ENCODE measurements at places on chromosomes 6 and 20.
A peak's percentile ranks its signal among the peaks of the same experiment; 100 is the strongest.

- no peak for DNase-seq
Measured at GRCh38 chr6:50843842-50844241, 25.2 kb downstream of the TFAP2B start.

DNA sequence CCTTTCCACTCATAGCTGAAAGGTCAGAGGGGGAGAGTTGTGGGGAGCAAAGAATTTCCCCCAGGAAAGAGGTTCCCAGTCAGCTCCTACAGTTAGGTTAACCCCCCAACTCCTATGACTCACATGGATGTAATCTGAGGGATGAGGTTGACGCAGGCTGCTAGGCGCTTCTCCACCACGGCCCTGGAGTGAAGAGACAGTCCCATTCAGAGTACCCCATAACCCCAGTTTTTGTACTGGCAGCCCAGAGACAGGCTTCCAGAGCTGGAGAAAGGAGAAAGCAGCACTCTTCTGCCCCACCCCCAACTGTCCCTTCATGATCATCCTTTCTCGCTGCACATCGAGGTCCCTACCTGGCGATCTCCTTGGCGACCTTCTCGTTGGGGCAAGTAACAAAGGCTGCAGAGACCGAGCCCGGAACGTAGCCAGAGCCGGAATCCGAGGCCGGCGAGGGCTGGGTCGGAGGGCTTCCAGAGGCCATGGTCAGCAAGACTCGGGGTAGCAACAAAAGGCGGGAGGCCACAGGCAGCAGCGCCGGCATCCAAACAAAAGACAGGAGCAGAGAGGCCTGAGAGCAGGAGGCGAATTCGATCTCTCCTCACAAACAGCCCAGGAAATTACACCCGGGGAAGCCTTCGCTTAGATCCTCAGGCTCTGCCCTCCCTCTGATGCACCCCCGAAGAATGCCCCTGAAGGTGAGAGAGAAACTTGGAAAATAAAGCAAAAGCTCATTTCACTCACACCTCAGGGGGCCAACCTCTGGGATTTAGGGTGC is 592 bp downstream of the CUTA start:
- DNase-seq, result no peak

DNA sequence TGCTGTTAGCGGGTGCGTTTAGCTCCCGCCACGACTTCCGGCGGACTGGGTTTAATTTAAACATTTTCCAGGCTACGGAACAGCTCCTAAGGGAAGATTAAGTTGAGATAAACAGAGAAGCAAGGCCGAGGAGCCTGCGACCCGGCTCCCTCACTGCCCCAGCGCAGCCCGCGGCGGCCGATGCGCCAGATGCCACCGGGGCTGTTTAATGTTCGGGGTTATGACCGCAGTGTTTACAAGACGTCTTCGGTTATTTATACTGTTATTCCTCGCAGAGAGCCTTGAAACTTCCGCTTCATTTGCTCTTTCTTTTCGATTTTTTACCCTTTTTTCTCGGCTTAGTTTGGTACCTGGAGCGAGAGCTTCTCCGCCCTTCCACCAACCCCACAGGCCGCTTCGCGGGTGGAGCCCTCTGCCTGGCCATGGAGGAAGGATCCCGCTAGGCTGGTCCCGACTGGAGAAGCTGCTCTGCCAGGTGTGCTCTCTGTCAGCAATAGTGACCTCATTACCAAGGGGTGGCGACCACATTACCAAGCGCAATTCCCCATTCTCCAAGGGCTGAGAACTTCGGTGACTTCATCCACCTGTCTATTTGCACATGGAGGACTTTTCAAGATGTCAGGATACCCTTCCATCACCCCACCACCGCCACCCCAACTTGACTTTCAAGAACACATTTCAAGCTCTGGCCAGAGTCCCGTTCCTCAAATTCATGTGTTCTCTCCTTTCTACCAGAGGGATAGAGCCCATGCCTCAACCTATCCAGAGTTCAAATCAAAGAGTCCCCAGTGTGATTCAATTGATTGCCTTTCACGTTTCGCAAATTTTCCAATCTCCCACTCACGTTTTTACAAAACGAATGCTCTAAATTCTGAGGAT is 4.1 kb downstream of the TCF21 start:
- no peak for DNase-seq

- DNase-seq, result no peak
Measured at GRCh38 chr20:23159947-23160318, 73.8 kb upstream of the CD93 start.

GRCh38 chr6:71388856-71389527 is 100.4 kb downstream of the OGFRL1 start:
- no peak for DNase-seq

- no peak for DNase-seq
Measured at GRCh38 chr6:20169119-20169557, 43.1 kb downstream of the MBOAT1 start.

DNA sequence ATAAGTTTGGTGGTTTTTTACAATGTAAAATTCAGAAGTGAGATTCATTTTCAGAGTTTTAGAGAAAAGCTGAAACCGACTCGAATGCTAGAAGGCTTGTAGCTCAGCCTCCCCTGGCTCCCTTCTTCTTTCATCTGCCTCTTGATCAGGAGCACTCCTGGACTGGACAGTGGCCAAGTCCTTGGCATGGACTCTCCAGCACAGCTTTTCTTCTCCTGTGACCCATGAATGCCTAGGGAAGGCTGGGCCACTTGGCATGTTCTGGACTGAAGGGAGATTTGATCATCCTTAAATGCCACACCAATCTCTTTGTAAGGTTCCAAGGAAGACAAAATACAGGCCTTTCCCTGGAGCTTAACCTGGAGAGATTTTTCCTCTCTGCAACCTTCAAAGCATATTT is 384.0 kb upstream of the SASH1 start:
- DNase-seq, result no peak

- no peak for DNase-seq
Measured at GRCh38 chr6:104212977-104213668, 646.6 kb downstream of the HACE1 start.

- no peak for DNase-seq
Measured at GRCh38 chr6:134888316-134888715, 61.6 kb downstream of the ALDH8A1 start.

DNA sequence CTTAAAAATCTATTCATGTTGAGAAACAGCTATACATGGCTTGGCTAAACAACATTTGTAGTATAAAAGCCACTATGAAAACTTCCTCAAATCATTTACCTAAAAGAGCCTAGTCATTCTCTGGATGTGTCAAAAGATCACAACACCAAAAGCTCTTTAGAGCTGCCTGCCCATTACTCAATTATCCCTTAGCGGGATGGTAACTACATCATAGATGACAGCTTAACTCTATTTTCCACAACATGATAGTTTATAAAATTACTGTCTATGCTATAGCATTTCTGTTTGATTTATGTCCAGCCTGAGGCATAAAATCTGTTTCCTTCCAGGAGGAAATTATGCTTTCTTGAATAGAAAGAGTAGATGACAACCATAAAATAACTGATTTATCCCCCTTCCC is 777.6 kb upstream of the HS3ST5 start:
- DNase-seq, result no peak

DNA sequence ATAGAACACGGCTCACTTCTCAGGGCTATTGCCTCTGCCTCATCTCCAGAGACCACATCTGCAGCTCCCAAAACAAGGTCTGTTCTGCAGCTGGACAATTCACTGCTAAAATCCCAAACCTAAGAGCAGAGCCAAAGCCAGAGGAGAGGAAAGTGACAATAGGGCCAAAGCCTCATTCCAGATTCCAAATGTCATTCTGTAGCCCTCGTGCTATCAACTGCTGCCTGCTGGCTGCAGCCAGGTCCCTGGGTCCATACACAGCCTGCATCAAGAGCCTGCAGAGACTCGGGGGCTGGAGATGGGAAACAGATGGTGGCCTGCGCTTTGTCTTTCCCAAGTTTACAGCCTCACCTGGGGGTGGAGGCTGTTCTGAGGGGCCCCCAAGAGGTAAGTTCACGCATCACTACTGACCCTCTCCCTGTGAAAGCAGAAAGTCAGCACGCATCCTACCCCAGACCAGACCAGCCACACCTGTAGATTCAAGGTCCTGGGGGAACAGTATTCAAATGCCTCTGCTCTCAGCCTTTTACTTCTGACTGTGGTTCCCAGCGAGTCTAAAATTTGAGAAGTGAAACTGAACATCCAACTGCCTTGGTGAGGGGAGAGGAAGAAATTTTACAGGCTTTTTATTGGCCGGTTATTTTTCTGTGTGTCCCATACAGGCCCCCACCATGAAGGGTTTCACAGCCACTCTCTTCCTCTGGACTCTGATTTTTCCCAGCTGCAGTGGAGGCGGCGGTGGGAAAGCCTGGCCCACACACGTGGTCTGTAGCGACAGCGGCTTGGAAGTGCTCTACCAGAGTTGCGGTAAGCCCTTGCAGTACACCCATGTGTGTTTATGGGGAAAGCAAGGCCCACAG is at the start of gene LY86:
LY86 (plus strand) TSS at position 657 of the 860 bp plus-strand sequence; CDS start at position 672, 15 bp downstream.
- peak; percentile 59 for DNase-seq

- no peak for DNase-seq
Measured at GRCh38 chr6:158095031-158095430, 73.0 kb downstream of the SERAC1 start.

DNA sequence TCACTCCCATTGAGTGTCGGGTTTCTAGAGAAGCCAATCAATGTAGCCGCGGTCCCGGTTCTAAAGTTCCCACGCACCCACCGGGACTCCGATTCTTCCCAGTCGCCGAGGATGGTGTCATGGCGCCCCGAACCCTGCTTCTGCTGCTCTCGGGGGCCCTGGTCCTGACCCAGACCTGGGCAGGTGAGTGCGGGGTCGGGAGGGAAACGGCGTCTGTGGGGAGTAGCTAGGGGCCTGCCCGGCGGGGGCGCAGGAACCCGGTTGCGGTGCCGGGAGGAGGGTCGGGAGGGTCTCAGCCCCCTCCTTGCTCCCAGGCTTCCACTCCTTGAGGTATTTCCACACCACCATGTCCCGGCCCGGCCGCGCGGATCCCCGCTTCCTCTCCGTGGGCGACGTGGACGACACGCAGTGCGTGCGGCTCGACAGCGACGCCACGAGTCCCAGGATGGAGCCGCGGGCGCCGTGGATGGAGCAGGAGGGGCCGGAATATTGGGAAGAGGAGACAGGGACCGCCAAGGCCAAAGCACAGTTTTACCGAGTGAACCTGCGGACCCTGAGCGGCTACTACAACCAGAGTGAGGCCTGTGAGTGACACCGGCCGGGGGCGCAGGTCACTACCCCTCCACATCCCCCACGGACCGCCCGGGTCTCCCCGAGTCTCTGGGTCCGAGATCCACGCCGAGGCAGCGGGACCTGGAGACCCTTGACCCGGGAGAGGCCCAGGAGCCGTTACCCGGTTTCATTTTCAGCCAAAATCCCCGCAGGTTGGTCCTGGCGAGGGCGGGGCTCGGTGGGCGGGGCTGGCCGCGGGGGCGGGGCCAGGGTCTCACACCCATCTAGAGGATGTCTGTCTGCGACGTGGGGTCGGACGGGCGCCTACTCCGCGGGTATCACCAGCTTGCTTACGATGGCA is 35.2 kb upstream of the HLA-G start:
- DNase-seq, result peak; percentile 66

- peak; percentile 77 for DNase-seq
Measured at GRCh38 chr6:15901141-15902115, 227.5 kb upstream of the MYLIP start.

- no peak for DNase-seq
Measured at GRCh38 chr6:72466971-72467566, 154.8 kb upstream of the KCNQ5 start.

- DNase-seq, result no peak
Measured at GRCh38 chr20:9354579-9354978, 159.8 kb upstream of the LAMP5 start.

DNA sequence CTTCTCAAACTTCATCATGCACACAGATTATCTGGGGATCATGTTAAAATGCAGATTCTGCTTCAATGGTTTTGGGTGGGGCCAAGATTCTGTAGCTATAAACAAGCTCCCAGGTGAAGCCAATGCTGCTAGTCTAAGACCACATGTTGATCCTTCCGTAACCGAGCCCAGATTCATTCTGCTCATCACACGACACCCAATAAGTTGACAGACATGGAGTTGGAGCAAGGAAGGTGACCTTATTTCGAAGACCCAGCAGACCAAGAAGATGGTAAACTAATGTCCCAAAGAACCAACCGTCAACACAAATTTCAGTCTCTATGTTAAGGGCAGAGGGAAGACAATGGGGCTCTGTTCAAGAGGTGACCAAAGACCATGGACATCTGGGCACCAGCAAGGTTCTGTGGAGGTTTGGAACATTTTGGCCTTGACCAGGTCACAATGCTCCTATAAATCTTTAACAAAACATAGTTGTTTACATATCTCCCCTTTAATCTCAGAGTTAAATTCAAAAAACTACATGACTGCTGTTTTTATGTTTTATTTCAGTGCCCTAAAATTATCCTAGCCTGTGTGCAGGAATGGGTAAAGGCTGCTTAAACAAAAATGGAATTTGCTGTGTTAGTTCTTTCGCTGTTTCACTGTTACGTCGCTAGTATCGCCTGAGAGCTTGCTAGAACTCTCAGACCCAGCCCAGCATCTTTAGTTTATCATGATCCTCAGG is 50.1 kb downstream of the SPTLC3 start:
- no peak for DNase-seq

DNA sequence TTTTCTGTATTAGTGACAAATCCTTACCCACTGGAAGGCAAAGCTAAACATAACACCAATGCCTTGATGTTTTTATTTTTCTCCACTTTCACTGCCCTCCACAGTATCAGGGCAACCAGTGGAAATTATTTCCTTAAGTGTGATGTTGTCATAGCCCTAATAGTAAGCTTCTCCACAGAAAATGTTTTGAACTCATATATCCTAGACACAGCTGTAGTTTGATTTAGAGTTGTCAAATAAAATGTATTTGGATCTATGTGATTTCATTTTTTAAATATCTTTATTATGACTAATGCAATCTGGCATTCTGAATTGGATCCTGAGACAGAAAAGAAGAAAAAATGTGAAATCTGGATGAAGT is 70.9 kb upstream of the UFL1 start:
- DNase-seq, result no peak

DNA sequence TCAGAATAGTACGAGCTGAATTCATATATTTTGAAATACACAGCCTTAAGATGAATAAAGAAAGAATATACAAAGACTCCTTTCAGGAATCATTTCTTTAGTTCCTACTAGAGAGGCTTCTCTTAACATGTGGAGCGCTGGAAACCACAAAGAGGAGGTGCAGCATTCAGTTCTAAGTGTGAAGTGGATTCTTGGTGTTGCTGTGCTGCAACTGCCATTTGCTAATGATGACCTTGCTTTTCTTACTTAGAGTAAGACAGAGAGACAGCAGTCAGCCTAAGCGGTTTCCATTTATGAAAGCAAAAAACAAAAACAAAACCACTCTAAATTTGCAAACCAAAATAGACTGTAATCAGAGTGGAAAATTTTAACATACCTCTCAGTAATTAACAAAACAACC is 629.0 kb downstream of the EPHA7 start:
- DNase-seq, result no peak
